ENCODE measurements at places on chromosomes 12 and 14. TPM values are rescaled to one million over a fixed set of nuclear protein-coding genes. Genes with fewer than 3 reads are reported as not detected.

GRCh38 chr12:51388846-51389245 lies 2.4 kb downstream of the GALNT6 start:
- H3K27me3 ChIP-seq = no peaks in the 10 kb centered on the region
- H3K36me3 ChIP-seq = no peaks in the 10 kb centered on the region
- peak overlapping the region; percentile 2 for H3K4me3 ChIP-seq
- DNase-seq = no peak
- peaks cover 86% of the 10 kb centered on the region for H3K4me1 ChIP-seq

DNA sequence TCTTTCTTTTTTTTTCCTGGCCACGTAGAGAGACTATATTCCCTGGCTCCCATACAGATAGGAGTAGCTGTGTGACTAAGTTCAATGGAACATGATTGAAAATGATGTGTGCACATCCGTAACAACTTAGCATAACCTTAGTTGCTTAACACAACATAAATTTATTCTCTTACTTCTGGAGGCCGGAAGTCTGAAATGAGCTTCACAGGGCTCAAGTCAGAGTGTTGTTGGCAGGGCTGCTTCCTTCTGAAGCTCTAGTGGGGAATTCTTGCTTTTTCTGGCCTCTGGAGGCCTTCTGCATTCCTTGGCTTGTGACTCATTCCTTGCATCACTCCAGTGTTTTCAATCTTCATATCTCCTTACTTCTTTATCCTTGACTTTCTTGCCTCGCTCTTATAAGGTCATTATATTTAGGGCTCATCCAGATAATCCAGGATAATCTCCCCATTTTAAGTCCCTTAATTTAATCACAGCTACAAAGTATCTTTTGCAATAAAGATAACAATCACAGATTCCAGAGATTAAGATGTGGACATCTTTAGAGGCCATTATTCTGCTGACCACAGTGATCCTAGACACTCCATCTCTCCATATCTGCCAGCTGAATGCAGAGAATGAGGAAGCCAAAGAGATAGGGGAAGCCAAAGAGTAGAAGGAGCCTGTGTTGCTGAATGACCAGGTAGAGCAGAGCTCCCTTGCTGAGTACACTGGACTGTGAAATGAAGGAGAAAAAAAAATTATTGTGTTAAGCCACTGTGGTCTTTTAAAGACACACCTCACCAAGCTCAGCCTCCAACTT lies 21.0 kb upstream of the SNX6 start:
- peak; percentile 88 for DNase-seq
- no peaks in the 10 kb centered on the region for H3K36me3 ChIP-seq
- H3K27ac ChIP-seq = peak overlapping the region; percentile 24

DNA sequence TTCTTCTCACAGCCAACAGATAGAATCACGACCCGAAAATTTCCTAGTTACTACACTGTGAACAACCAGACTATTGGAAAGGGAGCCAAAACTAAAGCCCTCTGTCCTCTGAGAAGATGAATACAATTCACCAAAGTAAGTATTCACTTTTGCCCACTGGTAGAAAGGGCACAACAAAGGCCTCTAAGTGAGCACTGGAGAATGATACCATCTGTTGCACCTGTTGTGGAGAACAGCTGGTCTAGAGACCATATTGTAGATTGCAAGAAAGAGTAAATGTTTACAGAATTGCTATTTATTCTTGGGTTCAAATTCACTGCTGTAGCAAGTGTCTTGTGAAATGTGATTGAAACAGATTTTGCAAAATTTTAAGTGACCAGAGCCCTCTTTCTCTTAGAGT lies 46.9 kb upstream of the ANO6 start:
- no peak for DNase-seq
- H3K27ac ChIP-seq = no peak overlapping the region
- no peaks in the 10 kb centered on the region for H3K36me3 ChIP-seq
- no peaks in the 10 kb centered on the region for H3K27me3 ChIP-seq

The P3H3 gene
- total RNA-seq = 24.4 TPM

Data from PC-3 (cell line).